WTC11 (cell line): ENCODE measurements at places on chromosomes 6 and 20.

GRCh38 chr6:100691972-100692371 is 189.2 kb downstream of the ASCC3 start:
- DNase-seq = no peak

- DNase-seq = no peak
Measured at GRCh38 chr6:55180258-55180657, 5.9 kb downstream of the HCRTR2 start.

DNA sequence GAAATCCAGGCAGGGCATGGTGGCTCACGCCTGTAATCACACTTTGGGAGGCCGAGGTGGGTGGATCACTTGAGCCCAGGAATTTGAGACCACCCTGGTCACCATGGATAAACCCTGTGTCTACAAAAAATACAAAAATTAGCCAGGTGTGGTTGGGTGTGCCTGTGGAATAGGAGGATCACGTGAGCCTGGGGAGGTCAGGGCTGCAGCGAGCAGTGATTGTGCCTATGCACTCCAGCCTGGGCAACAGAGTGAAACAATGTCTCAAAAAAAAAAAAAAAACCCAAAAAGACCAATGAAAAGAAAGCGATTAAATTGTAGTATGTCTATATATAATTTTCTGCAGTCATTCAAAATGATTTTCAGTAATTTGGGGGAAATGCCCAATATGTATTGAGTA is 70.3 kb downstream of the ITCH start:
- DNase-seq = no peak

DNA sequence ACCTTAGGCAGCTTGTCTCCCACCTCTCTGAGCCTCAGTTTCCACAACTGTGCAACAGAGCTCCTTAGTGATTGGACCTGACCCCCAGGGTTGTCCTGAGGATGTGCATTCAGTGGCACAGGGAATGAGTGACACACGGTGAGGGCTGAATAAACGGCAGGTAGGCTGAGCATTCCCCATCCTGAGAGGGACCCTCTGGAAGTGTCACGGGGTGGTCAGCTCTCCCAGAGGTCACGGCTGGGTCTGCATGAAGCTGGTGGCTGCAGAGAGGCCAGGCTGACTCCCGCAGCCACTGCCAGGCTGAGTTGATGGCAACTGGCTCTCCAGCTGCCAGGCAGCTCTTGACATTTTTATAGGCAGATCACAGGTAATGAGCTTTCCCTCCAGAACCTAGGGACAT is 42.5 kb downstream of the CD40 start:
- DNase-seq = no peak

- no peak for DNase-seq
Measured at GRCh38 chr6:29567991-29568390, 8.5 kb upstream of the UBD start.

DNA sequence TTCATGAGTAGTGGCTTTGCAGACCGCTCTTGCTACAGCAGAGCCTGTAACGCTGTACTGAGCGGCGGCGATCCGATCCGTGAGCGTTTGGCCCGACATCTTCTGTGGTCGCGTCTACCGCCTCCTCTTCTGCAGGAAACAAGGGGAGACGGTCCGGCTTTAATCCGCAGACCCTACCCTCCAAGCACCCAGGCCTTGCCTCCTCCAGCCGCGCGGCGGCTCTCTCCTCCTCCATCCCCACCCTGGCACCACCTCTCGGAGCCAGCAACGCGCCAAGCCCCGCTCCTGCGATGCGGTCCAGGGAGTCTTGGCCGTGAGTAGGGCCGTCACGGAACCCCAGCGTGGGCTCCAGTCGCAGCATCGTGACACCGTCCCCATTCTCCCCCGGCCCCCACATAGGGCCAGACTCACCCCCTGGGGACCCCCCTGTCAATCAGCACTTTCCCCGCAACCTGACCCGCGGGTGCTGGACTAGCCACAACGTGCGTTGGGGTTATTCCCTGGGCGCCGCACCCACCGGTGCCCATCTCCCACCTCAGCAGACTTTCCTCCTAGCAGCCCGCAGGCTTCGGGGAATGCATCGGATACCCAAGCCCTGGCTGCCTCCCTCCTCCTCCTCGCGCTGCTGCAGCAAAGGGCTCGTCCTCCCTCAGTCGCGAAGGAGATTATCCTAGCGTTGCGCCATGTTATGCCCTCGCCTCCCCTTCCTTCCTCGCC is 914 bp downstream of the SNAP91 start:
- peak; percentile 49 for DNase-seq

GRCh38 chr6:79065232-79065631 is 12.8 kb downstream of the PHIP start:
- no peak for DNase-seq

- DNase-seq = no peak
Measured at GRCh38 chr6:79146421-79146820, 68.4 kb upstream of the PHIP start.

DNA sequence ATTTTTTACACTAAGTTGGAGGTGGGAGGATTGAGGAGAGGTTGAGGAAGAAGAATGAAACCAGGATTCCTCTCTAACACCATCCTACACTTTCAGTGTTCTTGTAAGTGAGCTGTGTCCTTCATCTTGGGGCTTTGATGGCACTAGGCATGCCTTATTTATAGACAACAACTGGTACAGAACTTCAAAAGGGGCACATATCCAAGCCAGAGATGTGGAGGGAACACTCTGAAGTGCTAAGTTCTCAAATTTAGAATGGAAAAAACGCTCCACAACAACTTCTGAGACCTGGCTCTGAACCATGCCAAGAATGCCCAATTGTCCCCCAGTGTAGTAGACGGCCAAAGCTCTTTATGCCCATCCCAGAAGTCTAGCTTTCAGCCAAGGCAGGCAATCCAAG is 16.2 kb upstream of the PKHD1 start:
- no peak for DNase-seq

DNA sequence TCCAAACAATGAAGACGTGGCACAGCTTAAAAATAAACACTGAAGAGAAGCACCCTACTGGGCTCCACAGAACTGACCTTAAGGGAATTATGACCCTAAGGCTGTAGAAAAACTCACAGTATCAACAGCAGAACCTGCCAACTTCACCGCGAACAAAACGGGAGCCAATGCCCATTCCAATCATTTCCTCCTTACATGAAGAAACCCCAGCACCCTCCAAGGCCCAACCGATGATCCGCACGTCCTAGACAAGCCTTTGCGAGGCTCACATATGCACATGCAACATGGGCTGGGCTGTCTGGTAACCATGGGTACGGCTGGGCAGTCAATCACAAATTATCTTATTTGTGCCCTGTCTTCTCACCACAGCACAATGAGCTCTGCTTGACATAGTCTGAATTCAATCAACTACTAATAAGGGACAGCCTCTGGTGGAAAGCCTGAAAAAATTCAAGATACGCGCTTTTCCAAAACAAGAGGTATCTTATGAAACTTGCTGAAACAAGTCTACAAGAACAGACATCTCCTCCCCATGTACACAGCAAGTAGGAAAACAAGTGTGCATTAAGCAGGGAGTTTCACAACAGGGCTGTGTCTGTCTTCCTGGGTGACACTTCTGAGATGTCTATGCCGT is 1.7 kb downstream of the DIDO1 start:
- no peak for DNase-seq

GRCh38 chr6:22568854-22569253 is 512 bp upstream of the HDGFL1 start:
- DNase-seq = no peak

DNA sequence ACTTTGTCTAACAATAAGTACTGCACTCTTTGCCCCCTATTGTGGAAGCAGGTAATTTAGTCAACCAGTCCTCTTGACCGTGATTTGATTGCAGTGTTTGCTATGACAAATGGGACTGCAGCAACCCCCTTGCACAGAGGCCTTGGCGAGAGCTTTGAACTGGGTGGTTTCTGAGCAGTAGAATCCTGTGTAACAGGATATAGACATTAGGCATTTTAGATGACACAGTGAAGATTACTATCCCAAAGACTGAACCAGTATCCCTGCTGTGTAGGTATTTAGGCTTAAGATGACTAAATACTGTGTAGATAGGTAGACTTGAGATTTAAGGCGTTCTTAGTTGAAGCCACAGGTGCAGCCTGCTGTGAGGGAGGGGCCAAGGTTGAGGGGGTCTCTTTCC is 9.9 kb downstream of the DNMT3B start:
- DNase-seq = no peak

DNA sequence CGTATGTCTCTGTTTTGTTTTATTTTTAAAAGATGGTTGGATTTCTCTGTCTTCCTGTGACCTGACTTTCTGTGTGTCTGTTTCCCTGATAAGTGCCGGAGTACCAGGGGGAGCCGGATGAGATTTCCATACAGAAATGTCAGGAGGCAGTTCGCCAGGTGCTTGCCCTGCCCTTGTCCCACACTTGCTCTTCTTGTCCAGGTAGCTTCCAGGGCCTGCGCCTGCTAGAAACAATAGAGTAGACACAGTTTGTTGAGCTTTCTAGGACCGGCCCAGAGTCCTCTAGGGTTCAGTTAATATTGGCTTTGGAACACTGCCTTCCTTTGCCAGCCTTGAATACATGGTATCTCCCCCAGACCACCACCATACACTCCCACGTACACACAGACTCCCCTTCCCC is 3.9 kb downstream of the ITPA start:
- no peak for DNase-seq

- no peak for DNase-seq
Measured at GRCh38 chr6:138264372-138264880, 46.1 kb upstream of the PBOV1 start.

DNA sequence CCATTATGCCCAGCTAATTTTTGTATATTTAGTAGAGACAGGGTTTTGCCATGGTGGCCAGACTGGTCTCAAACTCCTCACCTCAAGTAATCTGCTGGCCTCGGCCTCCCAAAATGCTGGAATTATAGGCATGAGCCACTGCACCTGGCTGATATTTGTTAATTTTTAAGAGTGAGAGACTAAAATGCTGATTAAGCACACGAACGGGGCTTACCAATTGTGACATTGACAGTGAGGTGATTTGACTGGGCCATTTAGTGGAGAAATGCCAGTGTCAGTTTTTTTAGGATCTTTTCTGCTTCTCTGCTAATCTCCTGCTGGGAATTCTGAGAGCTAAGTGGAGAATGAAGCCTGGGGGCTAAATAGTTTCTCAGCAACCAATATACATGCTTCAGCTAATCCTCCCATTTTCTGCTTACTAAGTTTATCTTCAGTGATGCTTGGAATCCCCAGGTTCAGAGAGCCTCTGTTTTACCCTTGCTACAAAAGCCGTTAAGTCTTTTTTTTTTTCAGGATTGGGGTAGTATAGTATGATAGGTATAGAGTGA is 9.8 kb upstream of the DEFB123 start:
- no peak for DNase-seq

DNA sequence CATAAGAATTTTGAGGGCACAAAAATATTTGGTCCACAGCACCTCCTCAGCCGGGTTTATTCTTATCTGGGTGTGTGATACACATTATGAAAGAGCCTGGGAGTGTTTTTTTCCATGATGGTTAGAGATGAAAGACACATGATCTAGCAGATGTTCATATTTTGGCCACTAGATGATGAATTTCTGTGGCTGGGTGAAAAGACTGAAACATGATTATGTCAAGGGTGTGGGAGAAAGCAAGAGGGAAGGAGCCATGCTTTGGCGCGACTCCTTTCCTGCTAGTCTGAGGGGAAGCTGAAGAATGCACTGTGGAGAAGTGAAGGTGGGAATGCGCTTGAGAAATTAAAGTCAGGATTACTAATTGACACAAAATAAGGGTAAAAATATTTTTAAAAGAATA is 102.3 kb downstream of the SH3BGRL2 start:
- no peak for DNase-seq
